ENCODE measurements at places on chromosomes 4 and X.

- no peak for DNase-seq
These were observed 11.7 kb downstream of the MAGEE1 start for GRCh38 chrX:76439188-76439587.

DNA sequence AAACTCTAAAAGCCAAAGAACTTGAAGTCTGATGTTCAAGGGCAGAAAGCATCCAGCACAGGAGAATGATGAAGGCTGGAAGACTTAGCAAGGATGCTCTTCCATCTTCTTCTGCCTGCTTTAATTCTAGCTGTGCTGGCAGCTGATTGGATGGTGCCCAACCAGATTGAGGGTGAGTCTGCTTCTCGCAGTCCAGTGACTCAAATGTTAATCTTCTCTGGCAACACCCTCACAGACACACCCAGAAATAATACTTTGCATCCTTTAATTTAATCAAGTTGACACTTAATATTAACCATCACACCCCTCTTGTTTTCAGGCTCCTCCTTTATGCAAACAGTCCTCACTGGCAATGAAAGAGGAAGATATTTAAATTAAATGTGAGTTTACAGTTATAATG, 321.7 kb downstream of the TEX13C start:
- no peak for DNase-seq

DNA sequence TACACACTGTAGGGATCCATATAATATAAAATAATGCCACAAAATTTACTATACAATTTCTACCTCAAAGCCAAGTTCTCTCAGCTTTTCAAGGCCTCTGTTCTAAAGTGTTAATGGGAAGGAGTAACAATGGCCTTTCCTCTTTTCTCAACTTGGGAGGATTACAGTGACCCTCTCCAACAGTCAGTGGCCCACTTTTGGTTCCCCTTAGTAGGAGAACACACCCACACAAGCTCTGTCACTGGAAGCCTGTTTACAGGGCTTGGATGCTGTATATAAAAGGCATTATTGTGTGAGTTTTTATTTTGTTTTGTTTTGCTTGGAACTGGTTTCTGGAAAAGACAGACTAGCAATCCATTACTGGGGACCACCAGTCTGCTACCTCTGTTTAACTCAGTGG, 1.8 kb downstream of the ARHGEF6 start:
- DNase-seq = no peak

DNA sequence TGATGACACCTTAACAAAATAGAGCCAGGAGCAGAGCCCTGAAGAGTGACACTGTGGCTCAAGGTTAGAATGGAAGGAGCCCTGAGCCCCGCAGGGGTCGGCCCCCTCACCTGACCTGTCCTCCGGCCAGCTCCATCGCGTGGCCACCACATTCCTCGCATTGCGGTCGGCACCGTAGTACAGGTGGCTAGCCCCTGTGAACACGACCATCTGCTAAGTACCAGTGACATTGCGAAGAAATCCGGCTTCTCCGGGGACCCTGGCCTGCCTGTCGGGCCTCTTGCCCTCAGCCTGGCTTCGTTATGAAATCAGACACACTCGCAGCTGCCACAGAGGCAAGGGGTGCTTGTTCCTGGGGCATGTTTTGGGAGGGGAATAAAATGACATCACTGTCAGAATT, 179.0 kb downstream of the AFAP1 start:
- no peak for DNase-seq

GRCh38 chr4:165861363-165861762, 11.7 kb upstream of the TLL1 start:
- no peak for DNase-seq

DNA sequence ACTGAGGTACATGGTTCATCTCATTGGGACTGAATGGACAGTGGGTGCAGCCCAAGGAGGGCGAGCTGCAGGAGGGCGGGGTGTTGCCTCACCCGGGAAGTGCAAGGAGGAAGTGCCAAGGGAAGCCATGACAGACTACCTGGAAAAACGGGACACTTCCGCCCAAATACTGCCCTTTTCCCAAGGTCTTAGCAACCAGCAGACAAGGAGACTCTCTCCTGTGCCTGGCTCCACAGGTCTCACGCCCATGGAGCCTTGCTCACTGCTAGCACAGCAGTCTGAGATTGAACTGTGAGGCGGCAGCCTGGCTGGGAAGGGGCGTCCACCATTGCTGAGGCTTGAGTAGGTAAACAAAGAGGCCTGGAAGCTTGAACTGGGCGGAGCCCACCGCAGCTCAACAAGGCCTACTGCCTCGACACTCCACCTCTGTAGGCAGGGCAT, 14.7 kb upstream of the USP53 start:
- no peak for DNase-seq

- DNase-seq = no peak
These were observed 420.8 kb downstream of the ARHGAP24 start for GRCh38 chr4:85895755-85896154.

DNA sequence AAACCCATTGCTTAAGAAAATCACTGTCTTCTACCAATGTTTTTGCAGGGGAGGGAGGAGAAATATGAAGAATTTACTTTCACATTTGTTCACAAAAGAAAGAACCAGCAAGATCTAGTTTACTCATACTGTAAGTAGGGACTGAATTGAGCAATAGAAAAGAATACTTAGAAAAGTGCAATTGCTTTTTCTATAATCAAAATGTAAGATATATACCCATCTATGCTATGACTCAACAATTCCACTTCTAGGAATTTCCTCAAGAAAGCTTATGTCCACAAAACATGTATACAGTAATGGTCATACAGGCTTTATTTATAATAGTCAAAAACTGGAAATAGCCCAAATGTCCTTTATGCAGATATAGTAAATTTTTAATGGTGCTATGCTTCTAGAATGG, 196.4 kb downstream of the LRBA start:
- DNase-seq = no peak

DNA sequence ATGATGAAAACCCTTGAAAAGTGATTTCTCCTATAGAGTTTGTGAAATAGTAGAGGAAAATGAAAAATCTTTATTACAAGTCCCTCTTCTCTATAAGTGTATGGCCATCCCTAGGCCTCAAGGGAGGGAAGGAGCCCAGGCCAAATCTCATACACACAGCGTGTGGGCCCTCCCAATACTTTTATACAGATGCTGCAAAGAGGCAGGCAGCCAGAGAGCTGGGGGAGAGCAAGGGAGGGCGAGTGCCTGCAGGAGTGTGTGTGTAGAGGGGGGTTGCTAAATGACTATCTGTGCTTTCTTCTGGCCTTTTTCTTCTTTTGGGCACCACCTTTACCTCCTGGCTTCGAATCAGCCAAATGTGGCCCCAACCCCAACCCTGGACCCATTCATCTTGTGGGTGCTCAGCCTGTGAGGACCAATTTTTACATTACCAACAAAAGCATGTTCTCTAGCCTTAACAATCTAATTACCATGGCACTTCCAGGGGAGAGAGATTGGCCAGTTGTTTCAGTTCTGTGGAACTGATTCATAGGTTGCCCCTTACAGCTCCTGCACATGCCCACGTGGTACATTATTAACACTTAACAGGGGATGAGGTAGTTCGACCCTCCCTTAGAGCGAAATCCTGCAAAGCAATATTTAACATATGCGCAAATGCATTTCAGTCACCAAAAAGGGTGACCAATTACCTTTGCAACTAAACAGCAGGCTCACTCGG, 2.0 kb downstream of the GPC3 start:
- DNase-seq = no peak

GRCh38 chr4:81215931-81216330, 909 bp upstream of the PRKG2 start:
- no peak for DNase-seq

- no peak for DNase-seq
These were observed 98.2 kb downstream of the USP46 start for GRCh38 chr4:52560844-52561280.

DNA sequence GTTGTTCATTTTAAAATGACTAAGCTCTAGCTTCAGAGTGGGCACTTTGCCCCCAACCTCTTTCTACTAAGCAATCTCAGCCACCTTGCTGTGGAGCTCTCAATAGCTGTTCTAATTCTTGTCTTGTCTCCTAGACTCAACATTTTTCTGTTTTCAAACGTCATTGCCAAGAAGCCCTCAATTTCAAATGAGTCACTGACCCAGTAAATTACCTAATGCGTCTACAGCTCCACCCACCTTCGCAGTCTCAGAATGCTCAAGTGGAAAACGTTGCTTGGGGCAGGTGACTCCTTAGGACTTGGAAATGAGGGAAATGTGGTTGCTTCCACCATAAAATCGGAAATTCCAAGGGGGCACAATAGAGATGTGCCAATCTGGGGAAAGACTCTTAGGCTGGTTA, 59.0 kb downstream of the ING2 start:
- no peak for DNase-seq

DNA sequence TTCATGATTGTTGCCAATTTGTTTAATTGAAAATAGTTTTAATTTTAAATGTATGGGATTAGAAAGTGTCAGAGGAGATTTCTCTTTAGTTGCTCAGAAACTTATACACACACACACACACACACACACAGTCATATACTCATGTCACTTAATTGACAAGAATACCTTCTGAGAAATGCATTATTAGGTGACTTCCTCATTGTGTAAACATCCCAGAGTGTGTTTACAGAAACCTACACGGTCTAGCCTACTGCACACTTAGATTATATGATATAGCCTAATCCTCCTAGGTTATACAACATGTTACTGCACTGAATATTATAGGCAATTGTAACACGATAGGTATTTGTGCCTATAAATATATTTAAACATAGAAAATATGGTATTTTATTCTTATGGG, 1327.4 kb downstream of the FSTL5 start:
- DNase-seq = no peak

GRCh38 chr4:123444290-123444731, 47.7 kb downstream of the SPRY1 start:
- DNase-seq = no peak

DNA sequence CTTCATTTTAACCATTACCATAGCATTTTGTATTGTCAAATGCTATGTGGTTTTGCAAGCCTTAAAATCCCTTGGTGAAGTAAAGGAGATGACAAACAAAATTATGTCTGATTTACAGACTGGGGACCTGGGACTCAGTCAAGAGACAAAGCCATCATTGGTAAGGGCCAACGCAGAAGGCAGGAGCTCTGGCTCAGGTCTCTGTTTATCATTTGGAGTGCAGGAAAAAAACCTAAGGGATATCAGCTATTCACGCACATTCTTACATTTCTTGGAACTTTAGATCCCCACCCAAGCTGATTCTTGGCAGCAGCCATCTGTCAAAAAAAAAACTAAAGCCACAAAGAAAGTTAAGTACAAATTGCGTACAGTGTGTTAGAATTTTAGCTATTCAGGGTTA, 731.9 kb downstream of the STPG2 start:
- no peak for DNase-seq

GRCh38 chrX:68940601-68941000, 111.8 kb downstream of the EFNB1 start:
- DNase-seq = no peak

DNA sequence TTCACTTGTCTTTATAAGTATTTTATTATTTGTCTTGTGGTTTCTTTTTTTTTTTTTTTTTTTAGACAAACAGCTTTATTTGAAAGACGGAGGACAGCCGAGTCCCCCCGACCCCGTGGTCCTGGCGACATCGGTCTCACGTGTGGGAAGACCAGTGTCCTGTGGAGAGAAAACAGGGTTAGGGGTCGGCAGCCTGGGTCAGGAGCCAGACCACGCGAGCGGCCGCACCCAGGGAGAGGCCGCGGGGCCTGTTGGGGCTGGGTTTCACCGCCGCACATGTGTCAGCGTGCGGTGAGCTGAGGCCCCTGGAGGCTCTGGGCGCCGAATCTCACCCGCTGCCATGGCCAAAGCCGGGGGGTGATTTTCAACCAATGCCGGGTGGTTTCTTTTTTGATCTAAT, 17.8 kb upstream of the RAB33B start:
- DNase-seq = no peak

All from naive thymus-derived CD8-positive, alpha-beta T cell (primary cell).